ENCODE measurements at places on chromosomes 4 and X. TPM values are rescaled to one million over a fixed set of nuclear protein-coding genes. Genes with fewer than 3 reads are reported as not detected.

SLC25A43 gene
- total RNA-seq: 17.8 TPM

RNF175 gene
- not detected for total RNA-seq

CXCL13 gene
- total RNA-seq: not detected

CORIN gene
- total RNA-seq: 1.2 TPM

DNA sequence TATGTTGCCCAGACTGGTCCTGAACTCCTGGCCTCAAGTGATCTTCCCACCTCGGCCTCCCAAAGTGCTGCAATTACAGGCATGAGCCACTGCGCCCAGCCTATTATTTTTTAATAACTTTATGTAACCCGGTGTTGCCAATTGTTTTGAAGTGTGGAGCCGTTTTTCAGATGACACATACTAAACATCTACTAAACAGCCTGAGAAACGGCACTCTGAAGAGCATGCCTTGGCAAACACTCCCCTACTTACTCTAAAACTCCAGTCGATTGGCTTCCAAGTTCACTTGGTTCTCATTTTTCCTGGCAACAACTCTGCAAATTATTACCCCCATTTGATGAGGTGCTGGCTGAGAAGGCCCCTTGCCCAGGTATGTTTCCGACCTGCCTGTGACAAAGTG is 131.1 kb downstream of the GPR143 start:
- DNase-seq: no peak

FAM184B gene
- total RNA-seq: not detected

DNA sequence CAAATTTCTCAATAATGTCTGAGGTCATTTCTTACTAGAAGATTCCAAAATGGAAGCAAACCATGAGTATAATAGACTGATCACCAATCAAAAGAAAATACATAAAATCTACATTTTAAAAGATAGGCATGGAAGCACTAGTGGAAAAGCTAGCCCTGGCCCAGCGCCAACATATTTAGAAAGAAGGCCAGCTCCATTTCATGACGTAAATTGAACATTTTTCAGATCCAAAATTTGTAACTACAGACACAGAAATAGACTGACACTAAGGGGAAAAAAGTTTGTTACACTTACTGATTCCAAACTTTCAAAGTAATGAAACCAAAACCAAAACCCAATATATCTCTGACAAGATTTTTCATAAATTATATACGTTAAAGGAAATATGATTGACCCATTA is 117.7 kb downstream of the ADAMTS3 start:
- DNase-seq: no peak

- DNase-seq: no peak
Observed at GRCh38 chr4:70714079-70714887, 7.5 kb upstream of the RUFY3 start.

DNA sequence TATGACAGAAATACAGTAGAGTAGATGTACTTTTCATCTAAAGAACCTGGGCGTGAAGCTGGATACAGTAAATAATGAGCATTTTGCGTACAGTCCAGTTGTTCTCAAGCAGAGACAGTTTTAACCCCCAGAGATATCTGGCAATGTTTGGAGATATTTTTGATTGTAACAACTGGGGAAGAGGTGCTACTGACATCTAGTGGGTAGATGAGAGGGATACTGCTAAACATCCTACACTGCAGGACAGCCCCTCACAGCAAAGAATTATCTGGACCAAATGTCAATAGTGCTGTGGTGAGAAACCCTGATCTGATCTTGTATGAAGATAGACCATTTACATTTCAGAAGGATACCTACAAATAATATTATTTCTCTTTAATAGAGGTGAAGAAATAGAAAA is 200.2 kb upstream of the FAM47A start:
- DNase-seq: peak; percentile 11

PPP2R2C gene
- total RNA-seq: 1.3 TPM

CDX4 gene
- total RNA-seq: not detected

GRCh38 chrX:47958761-47959342 is 44.9 kb downstream of the ZNF182 start:
- DNase-seq: no peak

GRCh38 chr4:138182838-138183426 is 59.2 kb downstream of the SLC7A11 start:
- DNase-seq: peak; percentile 71

DNA sequence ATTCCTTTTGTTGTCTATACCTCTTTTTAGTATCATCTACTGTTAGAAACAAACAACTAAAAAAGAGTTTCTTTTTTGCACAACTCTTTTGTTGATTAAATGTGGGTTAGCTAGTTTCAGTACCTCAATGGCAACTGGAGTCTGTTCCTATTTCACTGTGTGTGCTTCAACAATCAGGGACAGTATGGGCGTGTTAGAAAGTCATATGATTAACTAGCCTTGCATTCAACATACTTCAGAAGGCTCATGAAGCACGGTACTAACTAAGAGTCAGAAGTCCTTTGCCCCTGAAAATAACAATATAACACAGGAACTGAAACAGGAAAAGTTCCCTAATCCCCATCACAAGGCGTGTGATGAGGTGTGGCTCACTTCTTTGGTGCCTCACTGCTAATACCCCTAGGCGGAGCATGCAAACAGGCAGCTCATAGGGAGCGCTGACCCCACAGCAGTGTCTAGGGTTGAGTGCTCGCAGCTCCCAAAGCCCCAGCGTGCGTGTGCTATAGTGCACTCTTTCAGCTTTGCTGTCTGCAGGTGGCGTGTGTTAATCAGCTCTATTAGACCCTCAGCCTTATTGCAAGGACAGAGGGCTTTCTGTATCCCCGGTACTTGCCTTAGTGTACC is 203.1 kb upstream of the NDST3 start:
- no peak for DNase-seq

RBM41 gene
- total RNA-seq: 9.9 TPM

OTC gene
- not detected for total RNA-seq

DNA sequence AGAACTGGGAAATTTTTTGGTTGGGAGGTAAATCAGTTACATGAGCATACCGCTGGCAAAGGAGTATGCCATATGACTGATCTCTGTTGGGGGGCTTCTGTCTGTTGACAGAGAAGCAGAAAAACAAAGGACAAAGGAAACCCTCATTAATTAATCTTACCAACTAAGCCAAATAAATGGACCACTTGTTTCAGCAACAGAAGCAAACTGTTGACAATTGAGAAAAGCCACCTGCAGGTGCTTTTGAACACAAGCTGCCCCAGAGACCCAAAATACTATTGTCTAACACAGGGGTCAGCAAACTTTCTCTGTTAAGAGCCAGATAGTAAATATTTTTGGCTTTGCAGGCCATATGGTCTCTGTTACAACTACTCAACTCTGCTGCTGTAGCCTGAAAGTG is 7.0 kb upstream of the FRYL start:
- DNase-seq: no peak

DNA sequence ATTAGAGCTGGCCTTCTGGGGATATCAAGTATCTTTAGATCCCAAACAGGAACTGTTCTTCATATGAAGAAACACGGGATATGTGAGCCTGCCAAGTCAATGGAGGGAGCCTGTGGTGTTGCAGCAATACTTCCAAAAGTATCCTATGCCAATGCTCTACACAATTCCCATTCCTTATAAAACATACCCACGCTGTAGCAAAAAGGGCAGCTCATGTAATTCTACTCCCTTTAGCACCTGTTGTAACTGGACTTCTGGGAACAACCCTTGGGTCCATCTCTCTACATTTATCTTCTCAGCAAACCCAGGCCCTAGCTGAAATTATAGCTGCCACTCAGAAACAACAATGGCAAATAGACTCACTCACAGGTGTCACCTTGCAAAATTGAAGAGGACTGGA is 12.5 kb upstream of the NAF1 start:
- DNase-seq: no peak

PAK3 gene
- total RNA-seq: not detected

DNA sequence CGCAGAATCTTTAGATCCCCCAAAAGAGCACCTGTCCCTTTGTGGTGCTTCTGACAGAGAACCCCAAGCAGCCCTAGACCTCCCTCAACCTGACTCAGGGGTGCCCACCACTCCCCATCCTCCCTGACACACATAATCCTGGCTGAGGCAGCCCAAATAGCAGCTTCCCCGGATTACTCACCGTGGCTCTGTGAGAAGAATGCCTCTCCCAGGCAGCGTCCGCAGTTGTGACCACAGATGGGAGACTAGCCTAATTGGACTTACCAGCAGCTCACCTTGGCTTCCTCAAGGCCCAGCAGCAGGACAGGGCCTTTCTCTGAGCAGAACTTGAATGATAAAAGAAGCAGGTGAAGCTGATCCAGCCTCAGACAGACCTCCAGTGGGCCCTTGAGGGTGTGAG is 10.3 kb upstream of the ODAPH start:
- DNase-seq: peak; percentile 27

GRCh38 chr4:42350611-42351182 is 46.6 kb upstream of the SHISA3 start:
- DNase-seq: no peak

C4orf50 gene
- not detected for total RNA-seq

CYLC1 gene
- total RNA-seq: not detected

- no peak for DNase-seq
Observed at GRCh38 chrX:112967341-112967740, 126.7 kb upstream of the AMOT start.

GRCh38 chr4:15951781-15952180 is 11.2 kb downstream of the FGFBP2 start:
- DNase-seq: no peak

GRCh38 chr4:153432965-153433753 is 33.0 kb upstream of the TMEM131L start:
- DNase-seq: peak; percentile 79

- peak; percentile 75 for DNase-seq
Observed at GRCh38 chr4:14196131-14196530, 568.6 kb upstream of the BOD1L1 start.

NXF2B gene
- total RNA-seq: not detected

IBSP gene
- not detected for total RNA-seq

GRCh38 chr4:66653937-66654336 is 891.4 kb downstream of the CENPC start:
- DNase-seq: no peak

GRCh38 chr4:162727232-162727631 is 439.5 kb downstream of the NAF1 start:
- no peak for DNase-seq

DNA sequence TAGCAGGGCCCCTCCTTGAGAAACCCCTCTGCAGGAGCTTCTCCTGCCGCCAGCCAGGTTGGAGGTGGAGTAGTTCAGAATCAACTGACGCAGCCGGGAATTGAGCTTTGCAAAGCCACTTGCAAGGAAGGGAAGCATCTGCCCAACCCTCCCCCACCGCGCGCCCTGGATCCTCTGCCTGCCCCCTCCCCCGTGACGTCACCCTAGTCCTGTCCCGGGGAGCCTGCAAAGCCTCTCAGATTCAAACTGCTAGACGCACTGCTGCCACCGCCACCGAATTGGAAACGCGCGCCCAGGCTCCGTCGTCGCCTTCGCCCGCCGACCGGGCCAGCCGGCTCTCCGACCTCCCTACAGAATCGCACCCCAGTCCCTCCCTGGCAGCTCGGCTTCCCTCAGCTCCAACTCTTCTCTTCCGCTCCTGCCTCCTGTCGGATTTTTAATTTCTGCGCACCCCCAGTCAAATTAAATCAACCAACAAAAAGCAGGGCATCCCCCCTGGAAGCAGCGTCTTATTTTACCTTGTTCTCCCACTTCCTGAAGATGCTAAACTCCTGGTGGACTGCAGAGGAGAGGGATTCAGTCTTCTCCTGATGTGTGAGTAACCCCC is 3.8 kb downstream of the SLITRK2 start:
- DNase-seq: no peak

ATP8A1 gene
- 0.06 TPM for total RNA-seq

- no peak for DNase-seq
Observed at GRCh38 chr4:41384992-41385391, 128.3 kb downstream of the UCHL1 start.

DNA sequence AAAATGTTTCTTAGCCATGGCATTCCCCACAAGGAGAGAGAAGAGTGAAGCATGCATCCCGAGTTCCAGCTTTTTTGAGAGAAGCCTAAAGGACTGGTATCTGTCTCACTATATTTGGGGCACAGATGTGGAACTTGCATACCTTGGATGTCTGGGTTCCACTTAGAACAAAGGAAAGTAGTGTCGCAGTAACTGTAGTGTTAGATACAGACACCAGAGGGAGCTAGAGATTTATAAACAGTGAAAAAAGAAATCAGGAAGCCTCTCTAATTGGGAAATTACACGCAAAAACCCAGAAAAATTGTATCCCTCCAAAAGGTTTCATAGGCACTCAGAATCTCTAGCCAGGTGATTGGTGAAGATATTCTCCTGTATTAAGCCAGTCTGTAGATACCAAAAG is 34.4 kb downstream of the AGTR2 start:
- no peak for DNase-seq

LRIT3 gene
- total RNA-seq: not detected

ZAR1 gene
- total RNA-seq: not detected

DNA sequence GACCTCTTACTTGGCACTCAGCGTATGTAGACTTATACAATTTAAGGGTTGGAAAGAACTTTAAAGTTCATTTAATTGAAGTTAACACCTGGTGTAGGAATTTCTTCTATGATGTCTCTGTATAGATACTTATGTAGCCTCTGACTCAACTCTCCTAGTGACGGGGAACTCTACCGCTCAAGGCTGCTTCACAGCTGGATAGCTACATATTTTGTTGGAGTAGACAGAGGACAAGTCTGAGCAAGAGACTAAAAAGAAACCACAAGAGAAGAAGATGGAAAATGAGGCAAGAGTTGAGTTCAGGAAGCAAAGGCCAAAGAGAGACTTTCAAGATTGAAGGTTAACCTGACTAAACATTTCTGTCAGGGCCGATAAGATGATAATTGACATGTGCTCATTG is 52.6 kb downstream of the GPR50 start:
- no peak for DNase-seq

CTSO gene
- 12.1 TPM for total RNA-seq

TXK gene
- total RNA-seq: 0.92 TPM
